ENCODE measurements at places on chromosomes 11 and 22.

DNA sequence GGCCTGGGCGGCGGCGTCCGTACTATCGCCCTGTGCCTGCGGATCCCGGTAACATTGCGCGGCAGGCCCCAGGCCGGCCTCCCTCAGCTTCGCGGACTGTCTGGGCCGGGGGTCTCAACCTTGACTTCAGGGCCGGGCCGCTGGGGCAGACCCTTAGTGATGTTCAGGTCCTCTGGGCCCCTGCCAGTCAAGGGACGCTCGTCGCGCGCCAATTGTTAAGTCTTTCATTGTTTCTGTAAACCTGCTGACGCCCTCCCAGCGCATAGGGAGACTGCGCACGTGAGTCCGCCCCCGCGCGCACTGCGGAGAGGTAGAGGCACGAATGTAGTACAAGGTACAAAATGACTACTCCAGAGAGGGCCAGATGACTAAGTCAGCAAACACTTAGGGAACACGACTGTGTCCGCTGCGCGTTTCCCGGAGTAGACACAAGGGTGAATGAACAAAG, 451 bp upstream of the HDHD5 start:
- no peak for DNase-seq

GRCh38 chr11:122214567-122214966, 98.6 kb upstream of the BLID start:
- DNase-seq: no peak

DNA sequence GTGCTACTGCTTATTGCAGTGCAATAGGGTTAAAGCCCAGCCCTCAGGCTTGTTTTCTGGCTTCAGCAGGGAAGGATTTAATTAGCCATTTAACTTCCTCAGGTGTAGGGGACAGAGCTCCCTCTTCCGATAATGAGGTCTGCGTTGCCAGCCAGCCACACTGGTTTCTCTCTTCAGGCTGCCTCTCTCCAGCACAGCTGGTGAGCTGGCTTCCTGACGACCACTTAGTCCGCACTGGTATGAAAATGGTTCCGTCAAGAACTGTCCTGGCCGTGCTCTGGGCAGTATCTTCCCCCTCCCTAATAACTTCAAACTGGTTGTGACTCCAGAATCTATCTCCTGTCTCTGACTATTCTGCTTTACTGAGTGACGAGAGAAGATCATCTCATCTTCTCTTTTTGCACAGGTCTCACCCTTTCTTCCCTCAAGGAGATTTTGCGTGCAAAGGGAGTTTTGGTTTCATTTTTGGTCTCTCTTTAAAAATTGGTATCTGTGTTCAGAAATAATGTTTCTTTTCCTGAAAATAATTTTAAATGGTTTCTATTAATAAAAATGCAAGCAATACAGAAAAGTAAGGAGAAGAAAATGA, 49.2 kb downstream of the CNTN5 start:
- DNase-seq: peak; percentile 9

DNA sequence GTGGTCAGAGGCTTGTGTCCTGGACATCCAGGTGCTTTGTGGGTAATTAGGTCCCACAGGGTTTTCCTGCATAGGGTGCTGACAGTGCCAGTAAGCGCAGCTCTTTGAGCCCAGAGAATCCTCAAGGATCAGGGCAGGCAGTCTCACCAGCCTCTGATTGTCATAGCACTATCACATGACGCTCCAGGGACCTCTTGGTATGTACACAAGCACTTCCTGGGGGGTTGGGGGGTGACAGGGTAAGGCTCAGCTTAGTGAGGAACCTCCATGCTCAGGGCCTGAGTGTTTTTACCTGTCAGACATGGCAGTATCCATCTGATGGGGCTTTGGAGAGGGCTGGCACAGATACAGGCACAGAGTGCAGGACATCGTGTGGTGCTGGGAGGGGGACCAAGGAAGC, 27.9 kb upstream of the SUSD2 start:
- no peak for DNase-seq

DNA sequence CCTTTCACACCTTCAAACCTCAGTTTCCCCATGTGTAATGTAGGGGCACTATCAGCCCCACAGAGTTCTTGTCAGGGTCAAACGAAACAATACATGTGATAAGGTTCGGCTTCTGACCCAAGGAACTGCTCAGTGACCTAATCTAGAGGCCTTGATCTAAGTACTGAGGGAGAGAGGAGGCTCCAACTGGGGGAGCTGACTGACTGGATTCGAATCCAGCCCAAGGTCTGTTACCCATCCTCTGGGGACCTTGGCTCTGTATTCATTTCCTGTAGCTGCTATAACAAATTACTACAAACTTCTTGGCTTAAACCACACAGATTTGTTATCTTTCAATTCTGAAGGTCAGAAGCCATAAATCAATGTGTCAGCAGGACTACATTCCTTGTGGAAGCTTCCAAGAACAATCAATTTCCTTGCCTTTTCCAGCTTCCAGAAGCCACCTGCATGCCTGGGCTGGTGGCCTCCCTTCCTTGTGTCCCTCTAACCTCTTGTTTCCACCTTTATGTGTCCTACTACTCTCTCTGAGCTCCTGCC, 10.7 kb upstream of the ANAPC15 start:
- DNase-seq: no peak
